ENCODE measurements at places on chromosomes 12 and 14.

- DNase-seq = no peak
Observed at GRCh38 chr14:88025313-88025712, 20.4 kb downstream of the GPR65 start.

GRCh38 chr12:24488091-24488596 lies 460.8 kb downstream of the BCAT1 start:
- DNase-seq = no peak

GRCh38 chr12:54998958-54999510 lies 14.5 kb upstream of the TESPA1 start:
- no peak for DNase-seq

DNA sequence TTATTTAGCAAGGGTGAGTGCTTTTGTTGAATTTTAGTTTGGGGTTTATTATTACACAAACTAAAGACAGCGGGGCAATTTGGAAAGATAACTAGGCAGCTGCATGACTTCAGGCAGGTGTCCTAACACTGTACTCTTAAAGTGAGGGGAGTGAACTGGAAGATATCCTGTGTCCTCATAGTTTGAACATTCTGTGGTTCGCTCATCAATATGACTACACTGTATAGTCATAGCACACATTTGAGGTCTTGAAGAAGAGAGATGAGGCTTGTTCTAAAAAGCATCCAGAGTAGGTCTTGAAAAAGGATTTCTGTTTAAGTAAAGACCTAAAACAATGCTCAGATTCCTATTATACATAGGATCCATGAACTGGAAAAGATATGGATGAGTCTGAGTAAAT lies 1.7 kb upstream of the MAP3K9 start:
- no peak for DNase-seq

GRCh38 chr12:13093191-13093847 lies 10.1 kb downstream of the GSG1 start:
- DNase-seq = no peak

DNA sequence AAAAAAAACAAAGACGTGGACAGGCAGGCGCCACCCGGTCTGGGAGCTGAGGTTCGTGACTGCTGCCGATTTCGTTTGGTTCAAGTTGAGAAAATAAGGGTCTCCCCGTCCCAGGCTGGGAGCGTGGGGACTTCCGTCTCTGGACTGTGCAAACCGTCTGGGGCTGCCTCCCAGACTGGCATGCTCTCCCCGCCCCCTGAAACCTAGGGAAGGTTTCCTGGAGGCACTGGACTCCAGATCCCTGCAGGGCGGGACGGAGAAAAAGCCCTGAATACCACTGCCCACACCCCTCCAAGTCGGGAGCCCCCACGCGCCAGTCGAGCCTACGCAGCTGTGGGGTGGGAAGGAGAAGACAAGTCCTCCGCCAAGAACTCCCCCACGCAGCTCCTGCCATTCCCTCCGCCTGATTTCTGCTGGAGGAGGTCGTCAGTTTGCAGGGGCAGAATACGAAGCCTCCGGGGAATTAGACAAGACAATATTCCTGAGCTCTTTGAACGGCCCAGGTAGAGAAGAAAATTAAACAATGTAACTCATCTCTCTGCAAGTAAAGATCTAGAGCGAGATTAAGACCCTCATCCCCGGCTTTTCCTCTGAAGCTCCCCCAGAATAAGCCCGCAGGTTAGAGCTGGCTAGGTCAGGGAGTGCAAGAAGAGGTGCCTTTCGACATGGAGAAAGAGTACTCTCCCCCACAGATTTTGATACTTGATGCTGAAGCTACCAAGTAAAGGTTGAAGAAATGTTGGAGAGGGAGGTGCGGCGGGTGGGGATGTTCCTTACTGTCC lies 10.4 kb upstream of the HOXC13 start:
- DNase-seq = no peak

- no peak for DNase-seq
Observed at GRCh38 chr12:47458279-47458678, 247.6 kb downstream of the RPAP3 start.

GRCh38 chr12:50598321-50598862 lies 93.6 kb downstream of the DIP2B start:
- no peak for DNase-seq

DNA sequence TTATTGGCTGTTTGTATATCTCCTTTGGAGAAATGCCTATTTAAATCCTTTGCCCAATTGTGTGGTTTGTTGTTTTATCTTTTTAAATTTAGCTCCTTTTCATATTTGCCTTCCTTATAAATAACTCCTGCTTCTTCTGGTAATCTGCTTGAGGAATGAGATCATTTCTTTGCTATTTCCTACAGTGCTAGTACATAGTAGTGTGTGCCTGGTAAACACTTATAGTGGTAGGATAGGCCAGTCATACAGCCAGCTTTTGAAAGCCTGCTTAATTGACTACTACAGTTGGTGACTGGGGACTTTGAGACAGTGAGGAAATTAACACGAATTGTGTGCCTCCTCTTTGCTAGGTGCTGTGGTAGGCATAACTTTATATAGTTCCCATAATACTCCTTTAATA lies 68.7 kb downstream of the BORCS5 start:
- no peak for DNase-seq

DNA sequence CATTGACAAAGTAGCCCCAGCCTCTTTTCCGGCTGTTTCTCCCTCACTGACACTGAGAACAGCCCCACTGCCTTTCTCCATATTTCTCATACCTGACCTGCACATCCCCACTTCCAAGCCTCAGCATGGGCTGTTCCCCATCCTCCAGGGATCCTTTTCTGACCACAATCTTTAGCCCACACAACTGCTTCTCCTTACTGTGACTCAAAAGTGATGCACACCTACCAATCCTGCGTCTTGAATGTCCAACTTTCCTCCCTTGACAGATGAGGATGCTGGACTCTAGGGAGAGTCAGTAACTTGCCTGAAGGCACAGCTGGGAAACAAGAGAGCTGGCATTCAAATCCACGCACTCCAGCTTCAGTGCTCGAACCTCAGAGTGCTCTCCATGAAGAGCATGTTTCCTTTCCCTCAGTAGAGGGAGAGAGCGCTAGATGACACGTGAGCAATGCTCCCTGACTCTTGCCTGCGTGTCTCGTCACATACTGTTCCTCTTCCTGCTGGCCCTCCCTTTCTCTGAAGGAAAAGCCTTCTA lies 75.6 kb downstream of the NTF3 start:
- DNase-seq = no peak

DNA sequence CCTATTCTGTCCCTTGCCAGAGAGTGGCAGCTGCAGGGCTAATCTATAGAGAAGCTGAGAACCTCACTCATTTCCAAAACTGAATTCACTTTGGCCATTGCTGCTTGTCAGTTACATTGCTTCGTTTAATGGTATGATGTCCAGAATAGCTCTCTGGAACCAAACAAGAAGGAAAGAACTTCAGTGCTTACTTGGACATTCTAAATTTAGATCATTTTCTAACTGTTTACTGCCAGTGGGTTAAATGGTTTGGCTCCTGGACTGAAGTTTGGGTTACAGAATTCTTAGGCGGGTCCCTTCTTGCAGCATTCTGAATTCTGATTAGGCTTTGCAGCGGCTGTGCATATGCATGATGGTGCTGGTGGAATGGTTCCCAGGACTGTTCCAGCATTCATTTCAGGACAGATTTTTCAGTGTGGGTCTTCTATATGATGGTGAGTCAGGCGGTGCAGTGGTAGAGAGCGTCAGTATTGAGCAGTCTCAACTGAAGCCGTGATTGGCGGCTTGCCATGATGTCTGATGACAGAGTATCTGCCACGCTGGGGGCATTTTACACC lies 148.7 kb downstream of the DYRK2 start:
- no peak for DNase-seq

DNA sequence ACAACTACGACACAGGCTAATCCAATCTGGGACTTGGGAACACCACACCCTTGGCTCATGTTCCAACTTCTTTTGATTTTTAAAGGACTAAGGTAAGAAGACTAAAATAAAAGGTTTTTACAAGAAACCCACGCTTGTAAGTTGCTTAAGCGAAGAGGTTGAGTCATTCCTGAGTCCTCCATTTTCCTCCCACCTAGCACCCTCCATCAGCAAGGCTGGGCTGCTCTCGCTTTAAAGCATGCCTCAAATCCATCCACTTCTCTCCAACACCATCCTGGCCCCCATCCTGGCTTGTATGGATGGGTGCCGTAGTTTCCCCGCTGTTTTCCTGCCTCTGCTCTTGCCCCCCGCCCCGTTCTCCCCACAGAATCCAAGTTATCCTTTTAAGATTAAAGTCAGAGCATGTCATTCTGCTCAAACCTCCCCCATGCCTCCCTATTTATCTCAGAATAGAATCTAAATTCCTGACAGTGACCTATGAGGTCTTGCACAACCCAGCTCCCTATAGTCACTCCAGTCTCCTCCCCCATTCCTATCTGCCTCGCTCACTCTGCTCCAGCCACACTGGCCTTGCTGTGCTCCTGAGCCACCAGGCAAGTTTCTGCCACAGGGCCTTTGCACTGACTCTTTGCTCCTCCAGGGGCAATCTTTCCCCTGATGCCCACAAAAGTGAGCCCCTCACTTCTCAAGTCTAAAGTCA lies 34.5 kb downstream of the SCARB1 start:
- no peak for DNase-seq

DNA sequence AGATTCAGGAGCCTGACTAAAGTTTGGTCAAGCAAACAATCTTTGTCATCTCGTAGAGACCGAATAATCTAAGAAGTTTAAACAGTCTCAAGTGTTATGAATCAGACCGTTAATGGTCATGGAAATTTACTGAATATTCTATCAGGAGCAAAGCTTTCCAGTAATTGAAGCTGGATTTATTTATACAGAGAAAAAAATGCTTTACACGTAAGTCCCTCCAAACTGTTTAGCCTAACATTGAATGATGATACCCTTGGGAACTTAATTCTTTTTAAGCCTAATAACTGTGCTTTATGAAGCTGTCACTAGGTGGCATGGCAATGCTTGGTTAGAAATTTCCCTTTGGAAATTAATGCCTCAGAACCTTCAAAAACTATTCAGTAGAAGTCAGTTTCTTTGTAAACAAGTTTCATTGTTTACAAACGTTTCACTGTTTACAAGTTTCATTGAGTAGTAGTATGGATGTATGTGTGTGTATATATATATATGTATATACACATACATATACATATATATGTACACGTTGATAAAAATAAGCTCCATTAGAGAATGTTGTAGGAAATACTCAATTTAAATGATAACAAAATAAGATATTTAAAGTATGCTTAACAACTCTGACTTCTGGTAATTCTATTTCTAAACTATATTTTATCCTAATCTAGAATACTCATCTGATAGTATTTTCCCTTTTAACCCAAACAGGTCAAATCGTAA lies 32.1 kb downstream of the DEPDC4 start:
- DNase-seq = peak; percentile 26

DNA sequence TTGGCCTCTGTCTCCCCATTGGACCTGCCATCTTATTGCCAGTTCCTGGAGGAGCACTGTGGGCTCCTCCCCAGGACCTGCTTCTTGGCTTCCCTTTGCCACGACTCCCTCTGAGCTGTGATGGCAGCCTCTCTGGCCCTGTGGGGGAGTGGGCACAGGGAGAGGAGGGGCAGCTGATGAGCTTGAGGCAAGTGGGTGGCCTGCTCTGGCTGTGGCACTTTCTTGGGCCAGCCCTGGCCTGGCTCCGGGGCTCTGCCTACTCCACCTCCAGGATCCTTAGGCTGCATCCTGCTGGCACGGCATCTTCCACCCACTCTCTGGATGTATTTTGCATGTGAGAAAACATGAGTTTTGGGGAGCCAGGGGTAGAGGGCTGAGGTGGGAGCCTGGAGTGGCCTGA lies 32.6 kb upstream of the MUCL1 start:
- no peak for DNase-seq

GRCh38 chr12:107655281-107656065 lies 30.1 kb upstream of the PWP1 start:
- no peak for DNase-seq

DNA sequence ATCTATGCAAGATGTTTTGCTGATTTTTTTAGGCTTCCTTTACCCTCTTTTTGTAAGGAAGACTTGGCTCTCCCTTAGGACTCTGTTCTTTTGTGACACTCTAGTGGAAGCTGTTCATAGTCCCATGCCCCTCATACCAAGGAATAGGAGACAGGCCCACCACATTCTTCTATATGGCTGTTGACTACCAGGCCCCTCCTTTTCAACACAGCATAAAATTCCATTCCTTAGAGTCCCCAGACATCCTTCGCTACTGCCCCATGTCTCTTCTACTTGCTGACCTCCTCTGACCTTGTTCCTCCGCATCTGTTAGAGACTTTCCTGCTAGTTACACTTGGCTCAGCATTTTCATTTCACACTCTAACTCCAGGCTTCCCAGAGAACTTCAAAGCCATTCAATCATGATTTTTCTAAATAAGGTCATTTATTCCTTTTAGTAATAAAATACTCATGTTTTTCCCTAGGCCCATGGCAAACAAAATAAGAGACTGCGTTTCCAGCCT lies 9.7 kb downstream of the PIK3C2G start:
- DNase-seq = no peak
